ENCODE measurements at places on chromosomes 2 and 18.
A peak's percentile ranks its signal among the peaks of the same experiment; 100 is the strongest.

DNA sequence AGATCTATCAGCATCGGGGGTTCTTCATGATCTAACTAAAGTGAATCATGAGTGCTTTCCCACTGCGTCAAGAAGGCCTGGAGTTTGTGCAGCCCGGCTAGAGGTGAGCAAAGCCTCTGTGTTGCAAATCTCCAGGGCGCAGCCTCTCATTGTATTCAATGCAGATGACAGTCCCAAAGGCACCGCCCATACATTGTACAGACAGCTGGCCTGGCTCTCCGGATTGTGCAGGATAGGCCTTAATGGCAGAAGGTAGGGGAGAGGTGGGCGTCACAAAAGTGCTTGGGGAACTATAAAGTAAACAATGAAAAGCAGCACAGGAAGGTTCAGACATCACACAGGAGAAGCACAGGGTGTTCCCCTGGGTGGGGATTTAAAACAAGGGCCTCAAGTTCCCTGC, 907 bp upstream of the GYPC start:
- no peak for DNase-seq

- no peak for DNase-seq
Observed at GRCh38 chr2:134020608-134021007, 233.3 kb upstream of the MGAT5 start.

GRCh38 chr2:216652566-216652965, 19.3 kb downstream of the IGFBP2 start:
- DNase-seq: no peak

- no peak for DNase-seq
Observed at GRCh38 chr2:157150747-157151146, 106.8 kb upstream of the GALNT5 start.

DNA sequence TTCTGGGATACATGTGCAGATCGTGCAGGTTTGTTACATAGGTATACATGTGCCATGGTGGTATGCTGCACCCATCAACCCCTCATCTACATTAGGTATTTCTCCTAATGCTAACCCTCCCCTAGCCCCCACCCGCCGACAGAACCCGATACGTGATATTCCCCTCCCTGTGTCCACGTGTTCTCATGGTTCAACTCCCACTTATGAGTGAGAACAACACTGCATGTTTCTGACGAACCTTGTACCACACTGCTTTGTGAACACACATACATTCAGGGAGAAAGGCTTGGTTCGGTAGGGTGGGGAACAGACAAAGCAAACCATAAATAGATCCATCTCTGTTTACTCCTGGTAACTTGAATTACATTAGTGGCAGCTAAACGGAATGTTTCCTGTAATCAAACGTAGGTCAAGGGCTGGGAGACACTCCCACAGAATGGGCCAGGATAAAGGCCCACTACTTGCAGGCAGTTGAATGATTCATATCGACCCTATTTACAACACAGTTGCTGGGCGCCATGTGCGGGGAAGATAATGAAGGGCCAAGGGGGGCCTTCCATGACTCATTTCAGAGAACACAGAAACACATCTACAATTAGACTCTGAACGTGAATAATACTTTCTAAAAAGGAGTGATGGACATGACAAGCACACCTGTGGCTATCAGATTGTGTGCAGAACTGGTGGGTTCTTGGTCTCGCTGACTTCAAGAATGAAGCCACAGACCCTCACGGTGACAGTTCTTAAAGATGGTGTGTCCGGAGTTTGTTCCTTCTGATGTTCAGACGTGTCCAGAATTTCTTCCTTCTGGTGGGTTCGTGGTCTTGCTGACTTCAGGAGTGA, 56.8 kb upstream of the KIDINS220 start:
- DNase-seq: no peak

DNA sequence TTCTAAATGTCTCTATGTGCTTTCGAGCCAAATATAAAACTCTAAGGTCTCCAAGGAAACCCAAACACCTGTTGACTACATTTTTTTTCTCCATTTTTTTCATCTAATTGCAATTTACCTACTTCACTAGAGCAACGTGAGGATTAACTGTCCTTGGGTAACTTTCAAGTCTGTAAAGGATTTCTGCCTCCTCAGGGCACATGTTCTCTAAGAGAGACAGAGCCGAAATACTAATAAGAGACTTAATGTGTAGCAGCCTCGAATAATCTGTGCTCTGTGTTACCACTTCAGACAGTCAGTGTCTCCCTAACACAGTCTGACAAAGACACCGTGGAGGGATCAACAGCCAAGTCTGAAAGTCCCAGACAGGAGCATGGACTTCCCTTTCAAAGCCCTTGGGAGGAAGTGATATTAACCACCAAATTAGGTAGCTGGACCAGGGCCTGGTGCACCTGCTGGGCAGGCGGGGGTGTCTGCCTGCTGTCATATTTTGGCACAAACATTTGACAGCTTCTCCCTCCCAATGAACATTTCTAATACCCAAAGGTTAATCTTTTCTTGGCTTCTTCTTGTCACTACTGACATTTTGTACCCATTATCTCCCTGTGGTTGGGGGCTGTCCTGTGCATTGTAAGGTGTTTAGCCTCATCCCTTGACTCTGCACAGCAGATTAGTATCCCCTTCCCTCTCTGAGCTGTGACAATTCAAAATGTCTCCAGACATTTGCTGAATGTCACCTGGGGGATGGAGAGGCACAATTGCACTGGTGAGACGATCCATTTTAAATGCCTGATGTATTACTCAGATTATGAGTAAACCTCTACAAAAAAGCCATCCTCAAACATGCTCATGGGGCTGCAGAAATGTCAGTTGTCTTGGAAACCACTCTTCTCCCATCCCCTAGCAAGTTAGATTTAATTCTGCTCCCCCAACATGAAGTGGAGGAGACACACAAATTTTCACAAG, 45.7 kb upstream of the LYPD1 start:
- no peak for DNase-seq

DNA sequence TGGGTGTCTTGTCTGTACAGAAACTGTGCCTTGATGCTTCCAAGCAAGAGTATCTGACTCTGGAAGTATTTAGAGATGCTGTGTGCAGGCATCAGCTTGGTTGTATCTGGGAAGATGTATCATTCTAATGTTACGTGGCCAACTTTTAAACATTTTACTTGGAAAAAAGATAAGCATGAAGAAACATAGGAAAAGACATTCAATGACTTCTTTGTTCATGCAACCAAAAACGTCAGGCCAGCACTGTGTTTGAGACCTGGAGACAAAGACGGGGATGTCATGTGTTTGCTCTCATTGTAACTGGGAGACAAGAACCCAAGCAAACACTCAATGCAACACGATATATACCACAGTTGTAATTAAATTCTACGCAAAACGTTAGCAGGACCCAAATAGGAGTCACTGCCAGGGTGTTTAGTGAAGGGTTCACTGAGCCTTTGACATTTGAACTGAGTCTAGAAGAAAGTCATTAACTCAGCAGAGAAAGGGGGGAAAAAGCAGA, 8.9 kb upstream of the SESTD1 start:
- peak; percentile 57 for DNase-seq

DNA sequence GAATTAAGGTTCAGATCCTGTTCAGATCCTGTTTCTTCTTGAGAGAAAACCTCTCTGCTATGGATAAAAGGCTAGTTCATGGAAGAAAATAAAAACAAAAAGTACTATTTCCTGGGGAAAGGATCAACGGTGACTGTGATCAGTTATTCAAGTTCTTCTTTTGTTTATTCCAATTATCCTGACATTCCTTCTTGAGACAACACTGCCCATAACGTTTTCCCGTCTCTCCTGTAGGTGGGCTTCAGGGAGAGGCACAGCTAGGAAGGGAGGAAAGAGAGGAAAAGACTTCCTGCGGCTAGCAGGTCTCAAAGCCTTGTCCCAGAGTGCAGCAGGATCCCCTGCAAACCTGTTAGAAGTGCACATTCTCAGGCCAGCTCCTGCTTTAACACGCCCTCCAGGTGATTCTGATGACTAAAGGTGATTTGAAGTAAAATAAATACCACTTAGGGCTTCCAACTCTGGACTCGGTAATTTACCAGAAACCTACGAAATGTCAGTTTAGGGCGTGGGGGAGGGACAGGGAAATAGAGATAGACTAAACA, 4.5 kb upstream of the FHL2 start:
- DNase-seq: no peak

GRCh38 chr2:146661473-146662096, 1183.2 kb upstream of the ACVR2A start:
- no peak for DNase-seq

DNA sequence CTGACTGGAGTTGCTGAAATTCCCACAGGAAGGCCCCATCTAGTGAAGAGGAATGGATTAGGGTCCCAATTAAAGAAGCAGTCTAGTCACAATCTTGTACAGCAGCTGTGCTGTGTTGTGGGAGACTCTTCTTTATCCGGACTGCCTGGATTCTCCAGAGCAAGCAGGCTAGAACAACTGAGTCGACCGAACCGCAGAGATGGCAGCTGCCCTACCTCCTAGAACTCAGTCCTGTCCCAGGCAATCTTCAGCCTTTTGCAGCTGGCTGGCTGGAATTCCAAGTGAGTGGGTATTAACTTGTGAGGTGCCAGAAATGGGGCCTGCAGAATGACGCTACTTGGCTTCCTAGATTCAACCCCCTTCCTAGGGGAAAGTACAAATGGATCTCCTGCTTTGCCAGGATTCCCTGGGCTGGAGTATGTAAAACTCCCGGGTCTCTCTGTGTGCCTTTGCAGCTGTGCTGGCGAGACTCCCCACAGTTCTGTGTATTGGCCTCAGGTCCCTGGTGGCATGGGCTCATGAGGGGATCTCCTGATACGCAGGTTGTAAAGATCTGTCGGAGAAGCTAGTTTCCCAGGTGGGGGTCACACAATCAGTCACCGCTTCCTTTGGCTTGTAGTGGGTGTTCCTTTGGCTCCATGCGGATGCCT, 1952.6 kb upstream of the LRRTM1 start:
- DNase-seq: no peak

DNA sequence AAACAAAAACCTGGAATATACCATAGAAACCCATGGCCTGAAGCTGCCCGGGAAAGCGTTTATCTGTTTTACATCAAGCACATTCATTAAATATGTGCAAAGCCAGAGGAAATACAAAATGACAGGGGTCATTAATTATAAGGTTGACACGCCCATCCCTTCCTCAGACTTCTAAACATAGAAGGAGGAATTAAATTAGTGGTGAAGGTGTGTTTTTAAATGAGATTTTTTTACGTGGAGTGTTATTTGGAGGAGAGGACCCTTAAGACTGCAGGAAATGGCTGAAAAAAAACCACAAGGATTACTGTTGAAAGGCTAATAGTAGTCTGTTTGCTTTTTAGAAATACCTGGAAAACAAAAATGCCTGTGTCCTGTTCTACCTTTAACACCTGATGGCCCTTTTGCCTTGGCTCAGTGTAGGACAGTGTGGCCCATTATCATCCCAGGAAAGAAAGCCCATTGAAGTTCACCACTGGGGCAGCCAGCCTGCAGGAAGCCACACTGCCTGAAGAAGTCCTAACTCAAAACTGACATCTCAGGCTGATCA, 123.2 kb downstream of the EPHA4 start:
- DNase-seq: no peak

DNA sequence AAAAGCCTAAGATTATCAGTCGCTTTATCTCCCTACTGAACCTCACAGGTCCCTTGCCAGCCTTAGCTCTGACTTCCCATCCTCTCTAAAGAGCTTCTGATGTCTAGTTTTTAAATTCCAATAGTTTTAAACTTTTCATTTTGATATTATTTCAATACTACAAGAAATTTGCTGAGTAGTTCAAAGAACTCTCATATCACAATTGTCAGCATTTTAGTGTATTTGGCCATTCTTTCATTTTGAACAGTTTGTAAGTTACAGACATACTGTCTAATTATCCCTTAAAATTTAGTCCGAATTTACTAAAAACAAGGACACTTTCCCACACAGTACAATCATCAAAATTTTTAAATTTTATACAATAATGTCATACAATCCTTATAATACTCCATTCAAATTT, 666.8 kb upstream of the SETBP1 start:
- DNase-seq: no peak

- DNase-seq: no peak
Observed at GRCh38 chr2:54879032-54879431, 155.6 kb downstream of the EML6 start.

DNA sequence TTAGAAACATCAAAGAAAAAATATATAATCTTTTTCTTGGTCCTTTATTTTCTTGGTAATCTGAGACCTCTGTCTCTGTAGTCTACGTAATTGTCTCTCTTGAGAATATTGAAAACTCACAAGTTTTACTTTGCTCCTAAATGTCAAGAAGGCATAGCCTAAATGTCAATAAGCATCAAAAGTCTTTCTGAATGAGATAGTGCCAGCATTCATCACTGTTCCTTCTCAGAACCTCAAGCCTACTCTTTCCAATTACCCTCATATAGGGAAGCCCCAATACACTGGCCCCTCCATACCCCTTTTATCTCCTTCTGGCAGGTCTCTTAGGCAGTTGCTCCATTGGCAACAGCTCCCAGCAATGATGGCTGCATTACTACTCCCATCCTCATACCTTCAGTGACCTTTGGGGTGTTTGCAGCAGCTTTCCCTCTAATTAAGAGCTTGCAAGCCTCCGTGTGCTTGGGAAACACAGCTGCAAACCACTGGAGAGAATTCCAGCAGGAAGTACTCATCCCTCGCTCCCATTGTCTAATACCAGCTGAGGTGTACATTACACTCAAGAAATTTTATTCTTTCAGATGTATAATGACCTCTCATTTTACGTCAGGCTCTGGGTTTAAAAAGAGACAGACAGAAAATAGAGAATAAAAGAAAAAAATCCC, 95.8 kb downstream of the KYNU start:
- no peak for DNase-seq

DNA sequence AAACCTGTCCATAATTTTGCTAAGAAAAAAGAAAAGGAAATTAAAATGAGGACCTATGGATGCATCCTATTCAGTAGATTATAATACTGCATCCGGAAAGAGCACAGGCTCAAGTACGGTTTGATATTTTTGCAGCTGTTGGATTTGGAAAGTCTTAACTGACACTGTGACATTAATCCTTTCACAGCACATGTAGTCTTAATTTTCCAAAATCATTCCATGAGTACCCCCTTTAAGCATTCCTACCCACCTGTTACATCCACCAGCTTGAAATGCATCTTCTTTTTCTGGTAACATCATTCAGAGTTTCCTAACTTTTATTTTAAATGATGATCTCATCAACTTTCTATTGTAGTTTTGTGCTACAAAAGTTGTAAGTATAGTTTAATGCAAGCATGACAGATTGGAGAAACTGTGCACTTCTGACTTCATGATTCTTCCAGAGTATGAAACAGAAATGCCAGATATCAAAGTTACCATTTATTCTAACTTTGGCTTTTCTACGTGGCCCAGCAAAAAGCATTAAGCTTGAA, 113.5 kb downstream of the ESCO1 start:
- no peak for DNase-seq

DNA sequence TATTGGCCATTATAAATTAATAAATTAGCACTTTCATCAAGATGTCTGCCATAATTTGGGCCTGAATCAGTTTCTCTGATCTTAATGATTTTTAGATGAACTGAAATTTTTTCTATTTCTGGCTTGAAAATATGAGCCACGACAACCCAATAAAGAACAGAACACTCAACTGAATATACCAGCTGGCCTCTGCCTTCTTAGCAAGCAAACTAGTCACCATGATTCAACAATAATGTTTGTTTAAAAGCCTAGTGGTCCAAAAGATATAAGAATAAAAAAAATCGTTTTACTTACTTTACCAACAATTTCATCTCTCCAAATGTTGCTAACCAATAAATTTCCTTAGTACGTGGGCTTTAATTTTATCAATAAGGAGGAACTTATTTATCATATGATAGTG, 66.7 kb upstream of the TTN start:
- no peak for DNase-seq

- DNase-seq: no peak
Observed at GRCh38 chr2:33322612-33323011, 153.8 kb upstream of the RASGRP3 start.

GRCh38 chr2:135791418-135792190, 45.4 kb downstream of the LCT start:
- DNase-seq: no peak
